BJ (cell line): ENCODE measurements at places on chromosomes 13 and 19. TPM values are rescaled to one million over a fixed set of nuclear protein-coding genes. Genes with fewer than 3 reads are reported as not detected.

- DNase-seq: peak; percentile 97
These were observed 230.0 kb downstream of the MYO16 start for GRCh38 chr13:108859197-108860012.

Gene RFXAP
- polyA plus RNA-seq: 1.7 and 3.3 TPM in 2 replicates

GRCh38 chr13:26457212-26457611 is 100.3 kb upstream of the WASF3 start:
- no peak for DNase-seq

Gene TUBB4A
- polyA plus RNA-seq: not detected in 2 replicates

Gene SELENOV
- polyA plus RNA-seq: not detected in 2 replicates

DNA sequence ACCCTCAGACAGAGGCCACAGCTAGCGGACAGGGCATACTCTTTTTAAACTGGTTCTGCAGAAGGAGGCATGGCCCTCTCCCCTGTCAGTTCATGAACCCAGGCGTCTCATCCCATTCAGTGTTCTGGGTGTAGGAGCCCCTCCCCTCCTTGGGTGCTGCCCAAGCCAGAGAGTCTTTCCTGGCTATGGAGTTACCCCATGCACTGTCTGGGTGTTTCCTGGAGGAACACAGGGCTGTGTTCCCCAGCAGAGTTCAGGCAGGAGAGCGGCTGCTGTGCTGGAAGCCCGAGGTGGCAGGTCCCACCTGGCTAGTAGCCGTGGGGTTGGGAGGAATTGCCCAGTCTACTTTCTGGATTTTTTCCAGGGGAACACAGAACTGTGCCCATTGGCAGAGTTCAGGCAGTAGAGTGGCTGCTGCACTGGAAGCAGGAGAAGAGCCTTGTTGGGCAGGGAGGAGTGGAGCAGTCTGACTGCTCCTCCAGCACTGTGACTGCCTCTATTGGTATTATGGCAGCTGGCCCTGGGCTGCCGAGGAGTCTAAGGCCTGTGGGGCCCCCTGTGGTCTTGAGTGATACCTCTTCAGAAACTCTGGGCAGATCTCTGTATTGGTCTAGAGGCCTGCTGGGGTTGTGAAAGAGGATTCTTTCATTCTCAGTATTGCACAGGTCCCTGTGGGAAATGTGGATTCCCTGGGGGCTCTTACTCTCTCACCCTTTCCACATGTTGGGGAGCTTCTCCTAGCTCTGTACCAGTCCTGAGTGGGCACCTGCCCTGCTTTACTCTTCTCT is 168.3 kb downstream of the PCDH20 start:
- no peak for DNase-seq

GRCh38 chr19:12748489-12748888 is 3.1 kb upstream of the BEST2 start:
- DNase-seq: no peak
